ENCODE measurements at places on chromosomes 2 and 18. TPM values are rescaled to one million over a fixed set of nuclear protein-coding genes. Genes with fewer than 3 reads are reported as not detected.

Gene ATP8B1
- polyA plus RNA-seq: 34.5 TPM

Gene ATP5MC3
- polyA plus RNA-seq: 391 TPM

Gene SLC8A1
- 67.8 TPM for polyA plus RNA-seq

Gene HOXD4
- polyA plus RNA-seq: 40.2 TPM

Gene UCN
- polyA plus RNA-seq: 0.58 TPM

Gene XPO1
- polyA plus RNA-seq: 213 TPM

Gene TUBA3D
- 0.42 TPM for polyA plus RNA-seq

Gene ST8SIA3
- polyA plus RNA-seq: not detected

Gene IMPA2
- polyA plus RNA-seq: 124 TPM

Gene ATL2
- 69.0 TPM for polyA plus RNA-seq

Gene HNRNPA3
- 535 TPM for polyA plus RNA-seq

Gene STARD6
- 0.20 TPM for polyA plus RNA-seq

Gene LBX2
- polyA plus RNA-seq: 3.5 TPM

Gene DOCK10
- 11.2 TPM for polyA plus RNA-seq

Gene E2F6
- polyA plus RNA-seq: 23.5 TPM

Gene TRIM43
- polyA plus RNA-seq: 0.70 TPM

Gene KRTCAP3
- polyA plus RNA-seq: 7.7 TPM

All from right renal pelvis (tissue), 4 donors.